H7 (cell line): ENCODE measurements at places on chromosomes 3 and 15. TPM values are rescaled to one million over a fixed set of nuclear protein-coding genes. Genes with fewer than 3 reads are reported as not detected.

DNA sequence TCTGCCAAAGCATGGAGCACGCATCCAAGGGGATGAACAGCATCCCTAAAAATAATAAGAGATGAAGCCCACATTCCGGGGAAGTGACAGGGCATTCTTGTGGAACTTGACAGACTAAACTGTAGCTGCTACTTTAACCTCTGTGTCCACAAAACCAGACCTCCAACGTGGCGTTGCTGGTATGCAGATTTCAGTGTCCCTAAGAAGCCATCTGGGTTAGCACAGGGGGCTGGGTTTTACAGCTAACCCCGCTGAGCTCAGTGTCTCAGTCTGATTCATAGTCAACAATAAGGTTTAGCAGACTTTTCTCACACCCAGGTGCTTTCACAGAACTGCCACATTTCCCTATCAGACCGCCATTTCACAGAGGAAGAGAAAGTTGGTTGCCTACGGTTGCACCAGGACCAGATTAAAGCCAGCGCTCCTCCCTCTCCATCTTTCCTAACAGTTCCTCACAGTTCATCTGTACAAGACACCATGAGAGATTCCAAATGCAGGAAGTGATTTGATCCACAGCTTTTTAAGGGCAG is 61.6 kb upstream of the CTDSPL start:
- DNase-seq, result no peak

DNA sequence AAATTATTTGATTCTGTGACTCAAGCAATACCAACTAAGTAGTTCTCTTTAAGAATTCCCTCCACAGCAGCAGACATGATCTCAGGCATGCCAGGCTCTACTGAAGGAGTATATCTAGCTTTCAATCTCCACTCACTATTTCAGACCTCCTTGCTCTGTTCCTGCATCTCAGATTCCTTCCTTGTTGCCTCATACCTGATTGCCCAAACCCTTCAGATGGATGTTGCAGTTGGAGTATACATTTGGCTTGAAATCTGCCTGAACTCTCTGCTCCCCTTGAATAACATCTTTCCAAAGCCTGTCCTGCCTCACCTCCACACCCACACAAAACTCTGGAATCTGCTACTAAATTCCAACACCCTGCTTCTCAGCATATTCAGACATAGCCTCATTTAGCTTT is 19.8 kb upstream of the TM4SF4 start:
- no peak for DNase-seq

DNA sequence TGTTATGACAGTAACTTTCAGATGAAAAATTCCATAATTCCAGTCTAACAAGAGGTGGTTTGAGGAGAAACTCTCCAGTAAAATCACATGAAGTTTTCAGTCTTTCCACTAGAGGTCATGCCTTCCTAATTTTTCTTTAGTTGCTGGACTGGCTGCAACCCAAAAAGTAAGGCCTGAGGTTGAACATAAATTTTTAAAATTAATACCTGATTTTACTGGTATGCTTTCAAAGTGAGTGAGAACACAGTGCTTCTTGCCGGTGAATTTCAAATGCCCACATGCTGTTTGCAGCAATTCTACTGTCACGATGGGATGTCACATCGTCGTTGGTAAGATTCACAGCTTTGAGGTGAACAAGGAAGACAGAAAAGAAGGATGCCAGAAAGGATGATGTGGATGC is 89.0 kb upstream of the FGF12 start:
- DNase-seq, result no peak

DOCK3 gene
- total RNA-seq, result 2.0 and 3.2 TPM in 2 replicates

CMTM6 gene
- total RNA-seq, result 48.2 and 53.9 TPM in 2 replicates
